NCI-H2227 treated with DMSO at 0.1 percent for 48 hours (cell line): ENCODE measurements at places on chromosomes 2 and 18.

- peak; percentile 50 for DNase-seq
Observed at GRCh38 chr18:40159141-40160017, 1795.7 kb upstream of the PIK3C3 start.

DNA sequence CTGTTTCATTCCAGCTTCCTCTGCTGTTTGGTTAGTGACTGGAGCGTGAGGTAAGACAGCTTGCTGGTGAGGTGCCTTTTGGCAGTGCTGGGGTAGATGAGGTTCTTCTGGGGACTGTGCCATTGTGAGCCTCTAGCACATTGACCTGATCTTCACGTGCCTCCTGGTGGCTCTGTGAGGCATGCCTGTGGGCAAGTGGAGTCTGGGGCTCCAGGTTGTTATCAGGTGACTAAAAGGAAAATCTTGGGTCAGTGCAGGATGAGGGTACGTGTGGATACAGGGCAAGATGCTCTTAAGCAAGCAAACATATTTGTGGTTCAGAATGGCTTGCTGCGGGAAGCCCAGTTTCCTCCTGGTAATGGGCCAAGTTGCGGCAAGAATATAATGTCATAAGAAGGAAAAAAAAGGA, 75.4 kb downstream of the FHOD3 start:
- no peak for DNase-seq

DNA sequence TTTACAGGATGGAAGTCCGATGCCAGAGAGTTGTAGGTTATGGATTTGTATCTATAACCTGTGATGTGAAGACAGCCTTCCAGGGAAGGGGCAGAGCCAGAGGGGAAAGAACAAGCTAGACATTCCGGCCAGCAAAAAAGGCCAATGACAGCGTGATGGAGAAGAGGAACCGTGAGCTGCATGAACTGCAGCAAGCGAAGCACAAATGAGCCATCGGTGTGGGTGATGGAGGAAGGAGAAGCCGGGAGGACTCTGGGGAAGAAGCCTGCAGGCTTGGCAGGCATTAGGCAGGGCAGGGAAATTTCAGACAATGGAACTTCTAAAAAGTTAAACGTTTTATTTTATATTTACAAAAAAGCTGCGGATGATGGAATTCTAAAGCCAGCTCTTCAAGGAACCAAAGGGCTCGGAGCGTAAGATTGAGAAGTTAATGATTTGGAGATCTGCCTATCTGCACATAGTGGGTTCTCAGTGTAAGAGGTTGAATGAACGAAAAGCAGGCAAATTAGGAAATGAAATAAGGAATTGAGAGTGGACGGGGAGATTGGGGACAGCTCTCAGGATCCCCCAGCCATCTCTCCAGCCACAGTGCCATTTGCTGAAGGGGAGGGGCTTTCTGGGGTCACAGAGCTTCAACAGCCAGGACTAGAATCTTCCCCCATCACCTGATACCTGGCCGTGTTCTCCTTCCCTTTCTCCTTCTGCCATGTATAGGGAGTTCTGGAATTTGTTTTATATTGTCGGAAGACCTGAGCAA, 28.4 kb downstream of the NGEF start:
- no peak for DNase-seq

- DNase-seq = no peak
Observed at GRCh38 chr2:31049264-31049663, 89.0 kb downstream of the GALNT14 start.

DNA sequence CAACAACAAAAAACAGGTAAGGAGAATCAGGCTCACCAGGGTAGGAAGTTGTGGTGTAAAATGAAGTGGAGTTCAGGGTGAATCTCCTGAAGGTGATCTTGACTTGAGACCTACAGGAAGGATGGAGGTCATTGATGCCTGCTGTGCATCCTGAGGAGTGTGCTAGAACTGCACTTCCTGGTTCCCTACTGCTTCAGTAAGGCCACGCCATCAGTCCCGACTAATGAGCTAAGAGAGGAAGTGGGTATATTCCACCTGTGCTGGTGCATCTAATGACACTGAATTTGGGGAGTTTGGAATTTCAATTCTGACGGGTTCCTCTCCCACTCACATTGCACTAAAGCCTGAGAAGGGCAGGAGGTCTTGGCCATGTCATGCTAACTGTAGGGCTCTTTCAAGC, 349.3 kb upstream of the SLC14A2 start:
- DNase-seq = no peak

DNA sequence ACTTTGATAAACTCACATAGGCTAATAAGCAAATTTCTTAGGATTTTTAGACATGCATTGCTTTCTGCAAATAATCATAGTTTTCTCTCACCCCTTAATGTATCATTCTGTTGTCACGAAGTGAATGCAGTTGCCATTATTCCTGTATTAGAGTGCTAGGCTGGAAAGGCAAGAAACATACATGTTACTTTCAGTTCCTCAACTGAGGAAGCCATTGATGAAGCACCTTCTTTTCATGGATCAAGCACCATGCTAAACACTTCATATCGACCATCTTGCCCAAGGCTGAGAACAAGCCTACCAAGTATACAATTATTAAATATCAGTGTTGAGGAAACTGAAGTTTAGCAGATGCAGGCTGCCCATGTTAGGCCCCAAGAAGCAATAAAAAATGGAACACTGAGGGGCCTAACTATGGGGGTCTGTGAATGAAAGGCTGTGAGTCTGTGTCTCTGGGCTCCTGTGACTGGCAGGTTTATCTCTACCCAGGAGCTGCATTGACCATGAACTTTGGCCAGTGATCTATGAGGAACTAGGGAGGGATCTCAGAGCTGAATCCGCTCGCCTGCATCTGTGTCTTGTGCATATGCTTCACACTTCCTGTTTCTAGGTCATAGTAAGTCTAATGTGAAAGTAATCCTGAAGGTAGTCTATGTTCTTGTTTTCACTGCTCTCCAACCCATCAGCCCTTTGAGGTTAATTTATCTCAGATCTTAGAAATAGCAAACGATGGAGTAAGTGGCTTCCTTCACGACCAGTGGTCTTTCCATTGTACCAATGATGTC, 16.0 kb upstream of the TSPYL6 start:
- DNase-seq = no peak

DNA sequence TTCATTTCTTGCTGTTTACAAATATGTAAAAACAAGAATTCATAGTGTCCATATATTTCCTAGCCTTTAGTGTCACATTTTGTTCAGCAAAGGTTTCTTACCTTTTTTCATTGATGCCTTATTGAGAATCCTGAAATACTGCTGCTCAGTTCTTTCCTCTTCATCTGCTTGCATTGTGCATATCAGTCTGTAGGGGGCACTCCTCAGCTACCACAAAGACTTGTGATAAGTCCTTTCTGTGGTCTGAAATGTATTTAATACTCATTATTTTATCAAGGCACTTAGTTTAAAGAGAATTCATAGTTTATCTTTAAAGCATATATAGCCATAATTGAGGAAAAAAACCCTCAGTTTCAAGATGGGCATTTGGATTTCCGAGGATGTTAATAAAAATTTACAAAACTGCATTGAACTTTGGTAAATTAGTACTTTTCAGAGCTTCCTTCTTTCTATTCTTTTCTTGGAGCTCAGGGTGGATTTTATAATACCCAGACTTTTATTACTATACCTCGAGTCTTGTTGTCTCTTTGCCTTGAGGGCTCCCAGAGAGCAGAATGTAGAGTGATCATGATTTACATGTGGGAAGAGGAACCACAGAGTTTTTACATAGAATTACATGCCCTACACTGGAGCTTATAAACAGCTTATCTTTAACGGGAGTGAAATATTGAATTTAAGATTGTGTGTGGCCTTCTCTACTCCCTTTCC, 570.1 kb downstream of the PLCL1 start:
- peak; percentile 24 for DNase-seq

DNA sequence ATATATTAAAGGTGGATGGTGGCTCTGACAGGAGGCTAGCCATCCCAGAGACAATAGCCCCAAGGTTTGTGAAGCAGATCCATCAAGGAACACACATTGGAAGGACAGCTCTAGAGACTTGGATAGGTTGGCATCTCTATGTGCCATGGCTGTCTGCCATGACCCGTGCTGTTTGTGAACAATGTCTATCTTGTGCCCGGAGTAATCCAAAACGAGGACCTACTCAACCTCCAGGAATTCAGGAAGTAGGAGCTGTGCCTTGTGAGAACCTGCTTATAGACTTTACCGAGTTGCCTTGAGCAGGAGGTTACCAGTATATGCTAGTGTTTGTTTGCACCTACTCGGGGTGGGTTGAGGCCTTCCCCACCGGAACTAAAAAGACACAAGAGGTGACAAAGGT, 43.1 kb upstream of the SELENOI start:
- no peak for DNase-seq

GRCh38 chr18:55264108-55264507, 304.8 kb upstream of the CCDC68 start:
- DNase-seq = no peak

- DNase-seq = no peak
Observed at GRCh38 chr2:226738821-226739544, 60.6 kb downstream of the IRS1 start.
